GM20000 (cell line): ENCODE measurements at places on chromosomes 4 and X.

GRCh38 chrX:134364711-134365110 is 95.3 kb upstream of the HPRT1 start:
- no peak for DNase-seq

GRCh38 chr4:65392488-65392887 is 277.8 kb downstream of the EPHA5 start:
- no peak for DNase-seq

- no peak for DNase-seq
Observed at GRCh38 chr4:142406499-142406835, 439.6 kb downstream of the INPP4B start.

DNA sequence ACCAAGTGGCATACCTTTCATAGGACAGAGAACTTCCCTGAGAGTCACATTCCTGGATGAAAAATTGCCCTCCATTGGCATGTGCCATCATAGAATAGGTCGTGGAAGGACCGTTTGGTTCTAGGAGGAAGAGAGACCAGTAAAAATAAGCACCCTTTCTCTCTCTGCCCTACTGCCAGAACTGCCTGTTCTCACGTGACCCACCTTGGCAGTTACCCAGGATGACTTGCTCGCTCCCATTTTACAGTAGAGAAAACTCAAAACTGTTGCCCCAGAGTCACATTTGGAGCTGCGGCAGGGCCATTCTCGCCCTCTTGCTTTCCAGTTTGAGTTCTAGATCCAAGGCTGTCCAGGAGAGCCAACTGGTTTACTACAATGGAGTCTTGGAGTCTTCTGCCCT is 1.1 kb upstream of the NLGN3 start:
- DNase-seq, result no peak

DNA sequence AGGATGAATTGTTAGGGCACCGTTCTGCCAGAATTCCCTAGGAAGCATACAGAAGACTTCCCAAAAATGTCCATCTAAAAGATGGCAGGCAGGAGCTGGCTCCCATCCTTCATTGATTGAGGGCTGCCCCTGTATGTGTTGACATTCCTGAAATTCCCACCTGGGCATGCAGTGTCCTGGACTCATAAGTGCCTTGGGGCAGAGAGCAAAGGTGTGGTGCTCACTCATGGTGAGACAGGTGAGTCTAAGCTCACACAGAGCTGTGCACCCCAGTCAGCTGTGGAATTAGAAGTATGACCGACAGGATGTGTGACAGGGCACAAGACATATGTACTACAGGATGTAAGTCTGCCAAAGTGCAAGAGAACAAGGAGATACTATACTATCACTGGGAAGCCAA is 271.9 kb downstream of the MID1IP1 start:
- no peak for DNase-seq

DNA sequence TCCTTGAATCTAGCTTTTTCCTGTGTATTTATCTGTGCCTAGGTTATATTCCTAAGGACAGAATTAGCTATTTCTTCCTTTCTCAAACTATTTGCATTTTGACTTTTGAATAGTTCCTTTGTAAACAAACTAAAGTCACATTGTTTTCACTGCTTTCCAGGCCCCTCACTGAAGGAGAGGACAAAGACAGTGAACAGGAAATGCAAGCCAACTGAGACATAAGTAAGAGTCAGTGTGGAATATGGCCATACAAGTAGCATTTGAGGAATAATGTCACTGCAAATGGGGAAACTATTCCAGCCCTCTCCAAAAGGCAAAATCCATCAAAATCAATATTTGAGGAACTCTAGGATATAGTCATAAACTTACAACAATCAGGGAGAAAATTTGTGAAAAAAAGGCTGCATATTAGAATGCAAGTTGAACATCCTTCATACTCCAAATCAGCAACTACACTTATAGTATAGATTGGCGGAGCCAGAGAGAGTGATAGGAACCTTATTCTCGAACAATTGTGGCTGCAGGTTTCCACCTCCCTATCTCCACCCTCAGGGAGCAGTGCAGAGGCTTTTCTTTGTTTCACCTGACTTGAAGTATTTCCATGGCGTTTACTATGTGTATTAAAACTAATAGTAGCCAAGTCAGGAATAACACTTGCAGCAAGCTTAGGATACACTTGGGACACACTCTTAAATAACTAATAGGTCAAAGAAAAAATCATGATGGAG is 1110.4 kb upstream of the ADGRL3 start:
- no peak for DNase-seq

- DNase-seq, result no peak
Observed at GRCh38 chr4:150656891-150657290, 74.9 kb downstream of the MAB21L2 start.

- no peak for DNase-seq
Observed at GRCh38 chr4:138412847-138413246, 170.7 kb upstream of the SLC7A11 start.

GRCh38 chrX:150763810-150764209 is 70.6 kb downstream of the MTMR1 start:
- DNase-seq, result no peak

DNA sequence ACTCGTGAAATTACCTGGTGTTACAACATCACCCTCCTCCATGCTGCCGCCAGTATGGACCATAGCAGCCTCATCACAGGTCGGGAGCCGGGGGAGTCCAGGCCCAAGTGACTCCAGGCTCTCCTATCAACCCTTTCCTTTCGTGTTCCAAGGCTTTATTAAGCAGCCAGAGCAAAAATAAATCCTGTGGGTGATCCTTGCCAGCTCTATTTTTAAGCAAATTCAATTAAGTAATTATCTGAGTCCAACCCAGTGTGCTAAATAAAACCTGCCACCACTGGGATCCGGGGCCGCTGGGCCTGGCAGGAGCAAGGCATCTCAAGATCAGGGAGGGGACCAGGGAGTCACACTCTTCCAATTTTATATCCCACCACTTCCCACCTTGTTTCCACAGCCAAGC is 80.7 kb upstream of the PRPS1 start:
- no peak for DNase-seq

DNA sequence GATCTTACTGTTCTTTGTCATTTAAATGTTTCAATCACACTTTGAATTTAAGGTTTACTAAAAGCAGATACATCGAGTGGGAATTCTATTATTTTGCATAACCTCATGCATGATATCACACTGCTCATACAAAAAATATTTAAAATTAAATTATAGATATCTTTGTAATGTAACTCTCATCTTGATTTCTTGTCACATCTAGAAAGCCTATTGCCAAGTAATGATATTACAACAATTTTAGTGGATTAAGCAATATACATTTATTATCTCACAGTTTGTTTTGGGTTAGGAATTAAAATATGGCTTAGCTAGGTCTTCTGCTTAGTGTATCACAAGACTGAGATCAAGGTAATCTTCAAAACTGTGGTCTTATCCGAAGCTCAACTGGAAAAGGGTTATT is 865.0 kb downstream of the CCSER1 start:
- DNase-seq, result no peak

- no peak for DNase-seq
Observed at GRCh38 chr4:177975315-177975987, 533.2 kb upstream of the AGA start.

DNA sequence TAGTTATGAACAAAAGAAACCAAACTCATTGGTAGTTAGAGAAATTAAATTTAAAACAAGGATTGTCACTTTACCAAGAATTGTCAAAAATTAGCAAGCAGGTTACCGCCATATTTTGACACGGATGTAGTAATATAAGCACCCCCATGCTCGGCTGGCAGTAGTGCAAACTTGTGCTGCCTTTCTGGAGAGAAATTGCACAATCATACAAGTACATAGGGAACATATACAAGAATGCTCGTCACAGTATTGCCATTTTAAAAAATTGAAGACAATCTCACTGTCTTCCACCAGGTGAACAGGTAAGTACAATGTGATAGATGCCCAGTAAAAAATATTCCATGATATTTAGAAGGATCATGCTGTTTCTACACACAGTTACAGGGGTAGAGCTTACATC is 55.6 kb upstream of the SLC39A8 start:
- DNase-seq, result no peak

GRCh38 chr4:159191989-159192388 is 89.1 kb downstream of the RAPGEF2 start:
- DNase-seq, result no peak

DNA sequence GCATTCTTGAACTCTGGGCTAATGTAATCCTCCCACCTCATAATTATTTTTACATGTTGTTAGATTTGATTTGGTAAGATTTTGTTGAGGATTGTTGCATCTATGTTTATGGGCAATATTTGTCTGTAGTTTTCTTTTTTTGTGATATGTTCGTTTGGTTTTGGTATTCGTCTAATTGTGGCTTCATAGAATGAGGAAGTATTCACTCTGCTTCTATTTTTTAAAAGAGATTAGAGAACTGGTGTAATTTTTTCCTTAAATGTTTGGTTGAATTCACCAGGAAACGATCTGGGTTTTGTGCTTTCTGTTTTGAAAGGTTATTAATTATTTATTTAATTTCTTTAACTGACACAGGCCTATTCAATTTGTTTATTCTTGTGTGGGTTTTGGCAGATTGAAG is 161.2 kb upstream of the NUDT6 start:
- DNase-seq, result no peak

DNA sequence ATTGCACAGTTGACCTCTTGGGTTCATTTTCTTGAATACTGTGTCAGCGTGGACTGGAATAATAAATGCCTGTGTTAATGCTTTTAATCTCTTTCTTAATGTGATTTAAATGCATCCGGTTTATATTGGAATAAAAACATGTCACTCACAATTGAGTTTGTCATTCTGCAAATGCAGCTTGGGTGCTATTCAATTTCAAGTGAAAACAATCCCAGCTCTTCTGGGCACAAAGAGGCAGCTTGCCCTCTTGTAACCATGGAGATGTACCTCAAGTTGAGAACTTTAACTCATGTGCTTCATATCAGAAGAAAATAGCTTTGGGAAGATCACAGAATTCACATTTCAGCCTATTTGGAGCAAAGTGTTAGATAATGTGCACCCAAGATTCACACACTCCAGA is 355.7 kb upstream of the GNPDA2 start:
- DNase-seq, result no peak

DNA sequence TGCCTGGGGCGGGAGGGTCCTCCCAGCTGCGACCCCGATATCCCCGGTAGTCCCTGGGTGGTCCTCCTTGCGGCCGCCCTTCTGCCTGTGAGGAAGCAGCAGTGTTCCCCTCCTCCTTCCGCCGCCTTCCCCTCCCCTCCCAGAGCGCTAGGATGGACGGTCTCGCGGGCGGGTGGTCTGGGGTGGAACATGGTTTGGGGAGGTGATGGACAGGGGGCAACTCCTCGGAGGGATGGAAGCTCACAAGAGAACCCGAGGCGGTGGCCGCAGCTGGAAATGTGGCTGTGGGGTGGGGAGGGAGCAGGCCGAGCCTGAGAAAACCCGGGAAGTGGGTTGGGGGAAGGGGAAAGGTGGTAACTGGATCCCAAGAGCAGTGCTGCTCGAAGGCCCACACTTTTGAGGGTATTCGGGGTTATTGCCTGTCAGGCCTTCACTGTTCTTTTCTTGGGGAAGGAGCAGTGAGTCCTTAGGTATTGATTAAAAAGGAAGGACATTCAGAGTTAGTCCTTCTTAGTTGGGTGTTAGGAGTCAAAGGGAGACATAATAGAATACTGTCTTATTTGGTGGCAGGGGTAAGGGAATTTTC is 581 bp downstream of the UBE2K start:
- no peak for DNase-seq

DNA sequence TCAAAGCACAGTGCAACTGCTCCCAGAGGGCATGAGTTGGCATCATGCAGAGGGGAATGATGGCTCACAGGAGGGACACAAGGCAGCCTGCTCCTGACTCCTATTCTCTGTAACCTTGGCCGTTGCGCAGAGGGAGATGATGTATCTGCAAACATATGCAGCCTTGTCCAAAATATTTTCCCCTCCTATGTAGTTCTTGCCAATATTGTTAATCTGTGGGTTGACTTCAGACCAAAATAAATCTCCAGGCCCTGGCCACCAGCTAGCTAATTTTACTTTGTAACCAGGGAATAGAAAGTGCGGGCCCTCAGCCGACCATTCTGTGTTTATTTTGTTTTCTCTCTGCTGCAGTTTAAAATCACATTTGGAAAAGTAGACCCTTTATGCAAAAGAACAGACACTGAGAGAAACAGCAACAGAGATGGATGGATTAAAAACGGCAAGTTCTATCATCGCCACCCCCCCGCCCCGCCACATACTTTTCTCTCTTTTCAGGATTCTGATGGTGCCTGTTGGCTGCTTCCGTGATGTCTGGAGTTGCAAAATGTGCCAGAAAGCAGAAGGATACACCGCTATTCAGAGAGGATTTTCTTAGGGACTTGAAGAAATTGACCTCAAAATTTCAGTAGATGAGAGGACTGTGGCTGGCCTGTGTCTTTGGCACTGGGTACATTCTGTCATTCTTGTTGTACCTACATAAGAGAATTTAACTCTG is 185.3 kb upstream of the BCOR start:
- no peak for DNase-seq

DNA sequence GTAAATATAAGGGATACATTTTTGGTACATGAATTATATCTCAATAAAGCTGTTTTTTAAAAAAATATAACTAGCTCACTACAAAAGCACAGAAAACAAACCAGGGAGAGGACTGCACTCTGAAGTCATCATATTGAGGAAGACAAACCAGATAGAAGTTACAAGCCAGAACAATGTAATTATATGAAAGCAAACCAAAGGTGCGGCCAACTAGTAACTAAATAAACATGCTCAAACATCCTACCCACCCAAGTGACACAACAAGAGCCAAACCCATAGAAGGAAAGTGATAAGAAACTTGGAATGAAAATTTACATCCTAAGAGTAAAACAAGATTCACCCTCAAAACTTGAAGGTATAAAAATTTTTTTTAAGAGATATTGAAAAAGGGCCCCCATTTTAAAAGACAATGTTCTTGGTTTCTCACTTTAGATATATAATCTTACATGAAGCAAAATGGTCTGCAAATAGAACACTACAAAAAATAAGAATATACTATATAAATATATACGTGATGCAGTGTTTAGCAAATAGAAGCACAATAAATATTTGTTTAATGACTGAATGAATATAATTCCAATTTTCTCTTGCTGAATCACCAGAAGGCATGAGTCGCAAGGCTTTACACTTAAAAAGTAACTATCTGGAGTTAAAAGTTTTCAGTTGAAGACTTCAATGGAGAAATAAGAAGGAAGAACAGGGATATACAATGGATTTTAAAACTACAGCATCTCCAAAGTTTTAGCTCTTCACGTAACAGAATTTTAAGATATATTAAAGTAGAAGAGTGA is 4.0 kb upstream of the SH3D19 start:
- no peak for DNase-seq

GRCh38 chr4:153126137-153126536 is 78.1 kb upstream of the TRIM2 start:
- DNase-seq, result no peak

DNA sequence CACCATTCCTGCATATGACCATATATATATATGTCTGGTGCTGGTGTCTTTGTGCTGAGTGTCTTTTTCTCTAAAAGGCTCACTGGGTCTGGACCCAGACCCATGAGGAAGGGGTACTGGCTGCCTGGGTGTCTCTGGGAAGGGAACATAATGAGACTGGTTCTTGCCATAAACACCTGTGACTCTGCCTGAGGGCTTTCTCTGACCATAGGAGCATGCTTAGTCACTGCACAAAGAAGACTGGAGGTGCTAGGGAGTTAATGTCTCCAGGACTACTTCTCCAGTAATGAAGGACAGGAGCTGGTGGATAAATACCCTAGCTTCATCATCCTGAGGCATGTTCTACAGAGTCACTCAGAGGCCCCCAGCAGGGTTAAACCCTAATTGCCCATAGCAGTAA is 47.1 kb upstream of the CASK start:
- DNase-seq, result no peak
